ENCODE measurements at places on chromosomes 4 and X. TPM values are rescaled to one million over a fixed set of nuclear protein-coding genes. Genes with fewer than 3 reads are reported as not detected.

DNA sequence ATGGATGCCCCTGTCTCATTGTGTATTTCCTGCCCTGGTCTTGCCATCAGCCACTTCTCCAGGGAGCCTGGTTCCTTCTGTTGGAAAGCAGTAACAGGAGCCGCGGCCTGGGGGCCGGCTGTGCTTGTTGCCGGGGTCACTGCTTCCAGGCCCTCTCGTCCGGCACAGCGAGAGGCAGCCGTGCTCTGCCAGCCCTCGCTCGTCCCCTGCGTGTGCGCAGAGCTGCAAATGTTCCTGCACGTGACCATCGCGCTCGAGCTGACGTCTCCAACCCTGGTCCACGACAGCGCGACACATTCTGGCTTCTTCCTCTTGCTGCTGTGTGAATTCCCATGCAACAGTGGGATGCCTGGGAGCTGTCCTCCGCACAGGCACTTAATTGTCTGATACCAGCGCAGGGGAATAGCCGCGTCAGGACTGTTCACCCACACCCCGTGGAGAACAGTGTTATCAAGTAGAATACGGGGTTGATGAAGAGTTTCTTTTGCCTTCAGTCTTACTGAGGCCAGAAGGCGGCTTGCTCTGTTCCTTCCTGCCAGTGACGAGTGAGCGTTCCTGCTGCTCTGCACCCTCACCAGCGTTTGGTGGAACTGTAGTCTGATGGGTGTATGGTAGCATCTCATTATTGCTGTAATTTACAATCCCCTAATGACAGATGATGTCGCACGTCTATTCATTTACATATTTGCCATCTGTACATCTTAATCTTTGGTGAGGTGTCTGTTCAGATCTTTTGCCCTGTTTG lies 12.3 kb downstream of the PDE6B start:
- no peaks in the 10 kb centered on the region for H3K36me3 ChIP-seq
- no peak overlapping the region for H3K27ac ChIP-seq
- H3K4me1 ChIP-seq, result no peaks in the 10 kb centered on the region
- H3K4me3 ChIP-seq, result no peak overlapping the region

DNA sequence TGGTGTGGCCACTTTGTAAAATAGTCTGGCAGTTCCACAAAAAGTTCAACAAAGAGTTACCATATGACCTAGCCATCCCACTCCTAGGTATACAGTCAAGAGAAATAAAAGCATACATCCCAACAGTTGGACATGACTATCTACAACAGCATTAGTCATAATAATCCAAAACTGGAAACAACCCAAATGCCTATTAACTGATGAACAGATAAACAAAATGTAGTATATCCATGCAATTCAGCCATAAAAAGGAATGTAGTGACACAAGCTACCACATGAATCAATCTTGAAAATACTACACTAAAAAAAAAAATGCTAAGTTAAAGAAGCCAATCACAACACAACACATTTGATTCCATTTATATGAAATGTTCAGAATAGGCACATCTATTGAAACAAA lies 16.1 kb downstream of the MED14 start:
- DNase-seq, result no peak
- no peak overlapping the region for H3K4me3 ChIP-seq
- H3K4me1 ChIP-seq, result peaks cover 2% of the 10 kb centered on the region
- H3K27ac ChIP-seq, result no peak overlapping the region

HHIP gene
- total RNA-seq, result 0.97 TPM

DNA sequence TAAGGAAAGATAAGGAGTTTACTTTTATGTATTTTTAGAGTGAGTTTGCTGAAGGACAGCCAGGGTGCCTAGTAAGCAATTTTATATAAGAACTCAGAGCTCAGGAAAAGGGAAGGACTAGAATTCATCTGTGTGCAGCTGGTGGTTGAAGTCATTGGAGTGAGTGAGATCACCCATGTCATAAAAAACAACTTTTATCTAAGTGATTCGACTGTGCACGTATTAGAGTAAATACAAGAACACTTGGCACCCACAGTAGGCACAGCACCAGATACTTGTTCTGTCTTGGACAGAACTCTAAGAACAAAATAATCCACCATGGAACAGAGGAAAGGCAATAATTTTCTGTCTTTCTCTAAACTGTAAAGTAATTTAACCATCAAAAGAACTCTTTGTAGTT lies 31.6 kb downstream of the SYNPO2 start:
- H3K27ac ChIP-seq, result no peak overlapping the region
- H3K4me1 ChIP-seq, result peaks cover 30% of the 10 kb centered on the region
- H3K4me3 ChIP-seq, result no peak overlapping the region
- H3K36me3 ChIP-seq, result no peaks in the 10 kb centered on the region

- H3K4me3 ChIP-seq, result no peak overlapping the region
- H3K36me3 ChIP-seq, result no peaks in the 10 kb centered on the region
- no peak for DNase-seq
- H3K27ac ChIP-seq, result no peak overlapping the region
- peaks cover 10% of the 10 kb centered on the region for H3K27me3 ChIP-seq
- H3K4me1 ChIP-seq, result no peaks in the 10 kb centered on the region
Measured at GRCh38 chr4:146846882-146847281, 98.8 kb downstream of the TTC29 start.

DNA sequence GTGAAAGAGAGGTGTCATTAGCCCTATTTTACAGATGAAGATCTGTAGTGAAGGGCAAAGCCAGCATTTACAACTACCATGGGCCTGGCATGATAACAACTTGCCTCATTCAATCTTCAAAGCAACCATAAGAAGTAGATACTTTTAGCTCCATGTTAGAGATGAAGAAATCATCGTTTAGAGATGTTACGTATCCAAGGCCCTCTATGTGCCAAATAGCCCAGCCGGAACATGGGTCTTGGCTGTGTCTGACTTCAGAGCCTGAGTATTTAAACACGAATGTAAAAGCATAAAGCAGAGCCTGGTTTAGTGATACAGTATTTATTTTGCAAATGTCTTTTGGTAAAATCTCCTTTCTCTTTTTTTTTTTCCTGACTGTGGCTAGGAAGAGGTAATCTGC lies 197.1 kb downstream of the RASL11B start:
- peaks cover 24% of the 10 kb centered on the region for H3K4me1 ChIP-seq
- peaks cover 2% of the 10 kb centered on the region for H3K36me3 ChIP-seq
- no peak overlapping the region for H3K4me3 ChIP-seq
- H3K27ac ChIP-seq, result no peak overlapping the region

GABRG1 gene
- total RNA-seq, result not detected

NIPAL1 gene
- 0.42 TPM for total RNA-seq

- H3K27ac ChIP-seq, result no peak overlapping the region
- H3K27me3 ChIP-seq, result peaks cover 57% of the 10 kb centered on the region
- peaks cover 2% of the 10 kb centered on the region for H3K36me3 ChIP-seq
- no peak for DNase-seq
Measured at GRCh38 chr4:183797011-183797444, 108.1 kb upstream of the STOX2 start.

- no peak for DNase-seq
- H3K4me3 ChIP-seq, result no peak overlapping the region
- H3K27me3 ChIP-seq, result peaks cover 29% of the 10 kb centered on the region
- no peaks in the 10 kb centered on the region for H3K4me1 ChIP-seq
- H3K27ac ChIP-seq, result no peak overlapping the region
Measured at GRCh38 chr4:37793562-37793961, 32.9 kb upstream of the PGM2 start.

DNA sequence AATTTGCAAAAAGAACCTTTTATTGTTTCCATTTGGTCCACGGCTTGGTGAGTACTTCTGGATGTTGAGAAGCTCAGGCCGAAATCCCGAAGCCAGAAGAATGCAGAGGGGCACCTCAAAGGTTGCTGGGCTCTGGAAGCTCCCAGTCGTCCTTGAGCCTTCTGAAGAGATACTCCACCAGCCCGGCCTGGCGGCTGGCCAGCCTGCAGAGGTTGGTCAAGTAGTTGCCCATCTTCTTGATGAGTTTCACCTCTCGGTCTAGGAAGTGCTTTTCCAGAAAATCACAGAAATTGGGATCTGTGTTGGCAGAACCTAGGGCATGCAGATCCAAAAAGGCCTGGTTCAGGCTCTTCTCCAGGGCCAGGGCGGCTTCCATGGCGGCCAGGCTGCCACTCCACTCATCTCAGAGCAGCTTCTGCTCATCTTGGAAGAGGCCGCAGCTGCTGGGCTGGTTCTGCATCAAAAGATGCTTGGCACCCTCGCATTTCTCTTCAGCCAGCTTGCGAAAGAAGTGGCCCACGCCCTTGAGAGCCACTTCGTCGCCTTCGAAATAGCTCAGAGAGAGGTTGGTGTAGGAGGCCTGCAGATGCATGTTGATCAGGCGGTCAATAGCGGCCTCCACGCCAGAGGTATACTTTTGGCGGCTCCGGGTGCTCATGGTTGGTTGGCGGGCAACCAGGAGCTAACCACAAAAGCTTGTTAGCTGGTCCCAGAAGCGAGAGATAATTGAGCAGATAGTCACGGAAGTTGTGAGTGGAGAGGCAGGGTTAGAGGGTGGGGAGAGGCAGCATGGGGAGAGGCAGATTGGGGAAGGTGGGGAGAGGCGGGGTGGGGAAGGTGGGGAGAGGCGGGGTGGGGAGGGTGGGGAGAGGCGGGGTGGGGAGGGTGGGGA lies 76.5 kb upstream of the TSPAN7 start:
- DNase-seq, result no peak
- no peaks in the 10 kb centered on the region for H3K36me3 ChIP-seq
- H3K27me3 ChIP-seq, result no peaks in the 10 kb centered on the region

GRCh38 chr4:11179796-11180195 lies 248.9 kb downstream of the HS3ST1 start:
- no peak overlapping the region for H3K27ac ChIP-seq
- no peak overlapping the region for H3K4me3 ChIP-seq
- H3K27me3 ChIP-seq, result no peaks in the 10 kb centered on the region
- H3K4me1 ChIP-seq, result no peaks in the 10 kb centered on the region
- H3K36me3 ChIP-seq, result no peaks in the 10 kb centered on the region

H2BW2 gene
- total RNA-seq, result not detected

- H3K27ac ChIP-seq, result peak overlapping the region; percentile 91
- H3K36me3 ChIP-seq, result no peaks in the 10 kb centered on the region
- peaks cover 60% of the 10 kb centered on the region for H3K4me1 ChIP-seq
- no peak overlapping the region for H3K4me3 ChIP-seq
- no peak for DNase-seq
- H3K27me3 ChIP-seq, result no peaks in the 10 kb centered on the region
Measured at GRCh38 chrX:31314921-31315320, 243.1 kb upstream of the FTHL17 start.

MAGEB18 gene
- total RNA-seq, result not detected

MAGEC1 gene
- not detected for total RNA-seq

DNA sequence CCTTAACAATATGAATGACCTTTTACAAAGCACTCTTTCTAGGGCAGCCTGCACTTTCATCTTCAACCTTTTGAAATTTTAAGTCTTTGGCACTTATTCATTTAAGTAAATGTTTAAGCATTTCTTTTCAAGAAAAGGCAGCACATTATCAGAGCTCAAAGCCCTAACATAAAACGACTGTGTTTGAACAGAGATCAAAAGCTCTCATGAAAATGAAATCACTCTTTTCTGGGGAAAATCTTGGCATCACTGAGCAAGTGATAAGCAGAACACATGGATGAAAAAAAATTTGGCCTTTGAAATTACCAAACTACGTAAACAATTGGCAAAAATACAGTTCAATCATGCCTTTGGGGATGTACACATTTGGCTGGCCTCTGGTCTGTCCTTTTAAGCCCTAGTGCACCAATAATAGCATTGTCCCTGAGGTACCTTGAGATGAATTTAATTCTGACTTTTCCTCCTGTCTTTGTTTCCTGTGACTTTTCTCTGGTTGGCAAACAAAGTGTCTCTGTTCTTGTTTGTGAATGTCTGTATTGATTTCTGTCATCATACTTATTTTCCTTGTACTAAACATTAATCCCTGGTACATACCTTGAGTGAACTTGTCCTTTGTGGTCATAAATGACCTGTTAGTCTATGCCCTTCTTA lies 12.9 kb upstream of the ODAM start:
- DNase-seq, result no peak
- H3K4me3 ChIP-seq, result no peak overlapping the region
- no peaks in the 10 kb centered on the region for H3K4me1 ChIP-seq
- no peak overlapping the region for H3K27ac ChIP-seq

- DNase-seq, result no peak
Measured at GRCh38 chr4:181982437-181982836, 260.8 kb upstream of the TENM3 start.

PRRG3 gene
- not detected for total RNA-seq

DNA sequence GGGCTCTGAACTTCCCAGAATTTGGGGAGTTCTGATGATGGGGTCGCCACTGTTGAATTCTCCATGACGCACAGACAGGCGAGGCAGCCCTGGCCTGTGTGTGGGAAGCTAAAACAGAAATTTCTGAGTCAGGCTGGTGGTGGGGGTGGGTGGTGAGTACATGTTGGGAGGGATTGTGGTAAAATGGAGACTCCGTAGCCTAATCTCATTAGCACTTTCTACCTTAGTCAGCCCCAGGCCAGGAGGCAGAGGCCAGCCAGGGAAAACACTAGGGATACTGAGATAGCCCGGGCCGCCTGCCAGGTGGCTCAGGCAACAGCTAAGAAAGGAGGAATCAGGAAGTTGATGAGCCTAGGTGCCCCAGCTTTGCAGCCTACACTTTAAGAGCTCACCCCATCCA lies 39.3 kb upstream of the NHSL2 start:
- no peak for DNase-seq
- no peaks in the 10 kb centered on the region for H3K4me1 ChIP-seq
- H3K36me3 ChIP-seq, result no peaks in the 10 kb centered on the region
- no peaks in the 10 kb centered on the region for H3K27me3 ChIP-seq
- no peak overlapping the region for H3K4me3 ChIP-seq
- no peak overlapping the region for H3K27ac ChIP-seq

DNA sequence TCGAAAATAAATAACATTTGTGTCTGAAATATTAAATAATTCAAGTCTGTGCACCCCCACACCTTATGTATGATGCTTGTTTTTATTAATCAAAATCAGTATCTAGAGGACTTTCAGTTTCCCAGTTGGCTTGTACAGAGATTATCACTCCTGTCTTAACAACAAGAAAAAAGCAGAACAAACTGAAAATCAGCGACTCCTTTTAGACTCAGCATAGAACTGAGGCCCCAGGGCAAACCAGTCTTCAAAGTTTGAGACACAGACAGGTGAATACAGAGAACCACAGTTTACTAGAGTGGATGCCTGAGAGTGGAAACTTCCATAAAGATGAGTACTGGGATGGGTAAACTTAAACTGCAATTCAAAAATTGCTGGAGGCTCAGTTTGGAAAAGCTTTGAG lies 142.8 kb upstream of the KLF8 start:
- H3K27ac ChIP-seq, result no peak overlapping the region
- H3K36me3 ChIP-seq, result no peaks in the 10 kb centered on the region
- DNase-seq, result no peak
- H3K4me1 ChIP-seq, result no peaks in the 10 kb centered on the region
- no peak overlapping the region for H3K4me3 ChIP-seq

ABLIM2 gene
- total RNA-seq, result 0.31 TPM

MXRA5 gene
- total RNA-seq, result 188 TPM

- DNase-seq, result no peak
- H3K27me3 ChIP-seq, result no peaks in the 10 kb centered on the region
- H3K27ac ChIP-seq, result no peak overlapping the region
- no peaks in the 10 kb centered on the region for H3K36me3 ChIP-seq
- peaks cover 15% of the 10 kb centered on the region for H3K4me1 ChIP-seq
Measured at GRCh38 chr4:157964463-157964862, 208.4 kb downstream of the GASK1B start.
